ENCODE measurements at places on chromosomes 3 and 15.

- DNase-seq, result peak; percentile 5
Measured at GRCh38 chr3:70273492-70273891, 38.9 kb downstream of the MDFIC2 start.

DNA sequence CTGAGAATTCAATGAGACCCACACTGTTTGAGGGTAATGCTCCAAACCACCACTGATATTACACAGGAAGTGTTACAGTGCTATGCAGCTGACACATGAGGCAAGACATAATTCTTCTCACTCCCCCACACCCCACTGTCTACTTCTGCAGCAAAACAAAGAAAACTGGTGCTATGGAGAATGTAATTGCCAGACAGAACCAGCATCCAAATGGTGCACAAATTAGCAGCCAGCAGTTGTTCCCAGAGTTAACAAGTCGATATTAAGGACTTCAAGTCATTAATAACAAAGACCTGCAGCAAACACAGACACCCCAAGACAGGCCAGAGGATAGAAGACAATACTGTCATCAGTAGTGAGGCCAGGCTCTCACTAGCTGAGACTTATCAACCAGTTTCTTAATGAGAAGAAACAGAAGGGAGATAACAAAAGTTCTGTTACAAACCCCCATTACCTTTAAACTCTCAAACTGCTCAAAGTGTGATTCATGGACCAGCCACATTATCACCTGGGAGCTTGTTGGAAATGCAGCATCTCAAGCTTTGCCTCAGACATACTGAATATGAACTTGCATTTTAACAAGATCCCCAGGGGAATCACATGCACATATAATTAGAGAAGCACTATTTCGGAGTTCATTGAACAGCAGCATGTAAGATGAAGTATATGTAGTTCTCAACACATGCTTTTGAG is 58.7 kb upstream of the FNDC3B start:
- DNase-seq, result no peak

DNA sequence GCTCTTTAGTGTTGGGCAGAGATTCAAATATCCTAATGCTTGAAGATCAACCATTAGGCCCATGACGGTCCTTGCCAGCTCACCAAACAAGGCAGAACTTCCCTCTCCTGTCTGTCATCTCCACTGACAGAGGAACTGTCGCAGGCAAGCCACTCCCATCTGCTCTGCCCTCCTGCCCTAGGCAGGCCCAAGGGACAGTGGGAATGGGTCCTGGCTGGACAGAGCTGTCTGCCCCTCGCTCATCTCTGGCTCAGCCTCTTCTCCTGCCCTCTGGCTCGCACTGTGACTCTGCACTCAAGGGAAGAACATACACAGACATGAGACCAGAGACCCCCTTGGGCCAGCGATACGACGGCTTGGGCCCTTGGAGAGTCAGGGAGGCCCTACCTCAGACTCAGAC is 7.6 kb upstream of the MUSTN1 start:
- DNase-seq, result no peak

- DNase-seq, result peak; percentile 35
Measured at GRCh38 chr3:47057212-47057671, 77.8 kb downstream of the NBEAL2 start.

GRCh38 chr3:46353647-46354410 is at the start of gene CCR2:
CCR2 (plus strand) TSS chr3:46354111; CDS start chr3:46357528, 3,417 bp downstream.
- DNase-seq, result no peak

DNA sequence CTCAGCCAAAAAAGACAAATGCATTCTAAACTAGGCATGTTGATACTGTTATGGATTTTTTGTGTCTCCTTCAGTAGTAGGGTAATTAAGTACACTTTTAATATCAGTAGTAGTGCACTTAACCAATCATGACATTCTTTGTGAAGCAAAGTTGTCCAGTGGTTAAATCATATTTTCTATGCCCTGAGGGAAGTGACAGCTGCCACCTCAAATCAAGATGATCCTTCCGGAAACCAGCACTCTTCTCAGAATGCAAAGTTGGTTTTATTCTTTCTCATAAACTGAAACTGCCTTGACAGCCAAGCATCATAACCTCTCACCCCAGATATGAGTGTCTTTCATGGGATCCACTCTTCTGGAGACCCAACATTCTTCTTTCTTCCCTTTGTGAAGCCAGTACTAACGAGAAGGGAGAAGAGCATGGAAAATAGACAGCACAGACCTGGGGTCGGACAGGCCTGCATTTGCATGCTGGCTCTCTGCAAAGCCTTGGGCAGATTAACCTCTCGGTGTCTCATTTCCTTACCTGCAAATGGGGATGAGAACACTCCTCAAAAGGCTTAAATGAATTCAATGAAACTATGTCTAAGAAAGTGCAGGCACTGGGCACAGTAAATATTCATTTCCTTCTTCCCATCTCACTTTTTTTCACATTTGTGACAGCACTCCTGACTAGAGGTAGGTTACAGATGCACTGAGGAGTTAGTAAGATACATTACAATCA is 13.2 kb downstream of the AAGAB start:
- DNase-seq, result no peak

GRCh38 chr3:18872466-18872865 is 275.8 kb upstream of the KCNH8 start:
- no peak for DNase-seq

Data from ELR (cell line).